ENCODE measurements at places on chromosomes 5 and 9. TPM values are rescaled to one million over a fixed set of nuclear protein-coding genes. Genes with fewer than 3 reads are reported as not detected.

The MSANTD3 gene
- total RNA-seq = 50.1 TPM

The CACNA1B gene
- total RNA-seq = 1.5 TPM

The FRMD3 gene
- total RNA-seq = 1.8 TPM

The TMEFF1 gene
- 103 TPM for total RNA-seq

The DPYSL3 gene
- total RNA-seq = 414 TPM

The PRUNE2 gene
- 18.4 TPM for total RNA-seq

The PPIC gene
- not detected for total RNA-seq

The PTCH1 gene
- 24.5 TPM for total RNA-seq

The PCA3 gene
- total RNA-seq = 0.30 TPM

The TMC1 gene
- total RNA-seq = not detected

The ARID3C gene
- total RNA-seq = 5.3 TPM

The NTRK2 gene
- 0.02 TPM for total RNA-seq

The GFPT2 gene
- 20.3 TPM for total RNA-seq

The PCDHA3 gene
- 2.8 TPM for total RNA-seq

The PCDHGA10 gene
- total RNA-seq = 4.7 TPM

The PCDHGA7 gene
- total RNA-seq = 1.1 TPM

The TPPP gene
- not detected for total RNA-seq

The CEP72 gene
- 17.2 TPM for total RNA-seq

The CACFD1 gene
- total RNA-seq = 29.3 TPM

DNA sequence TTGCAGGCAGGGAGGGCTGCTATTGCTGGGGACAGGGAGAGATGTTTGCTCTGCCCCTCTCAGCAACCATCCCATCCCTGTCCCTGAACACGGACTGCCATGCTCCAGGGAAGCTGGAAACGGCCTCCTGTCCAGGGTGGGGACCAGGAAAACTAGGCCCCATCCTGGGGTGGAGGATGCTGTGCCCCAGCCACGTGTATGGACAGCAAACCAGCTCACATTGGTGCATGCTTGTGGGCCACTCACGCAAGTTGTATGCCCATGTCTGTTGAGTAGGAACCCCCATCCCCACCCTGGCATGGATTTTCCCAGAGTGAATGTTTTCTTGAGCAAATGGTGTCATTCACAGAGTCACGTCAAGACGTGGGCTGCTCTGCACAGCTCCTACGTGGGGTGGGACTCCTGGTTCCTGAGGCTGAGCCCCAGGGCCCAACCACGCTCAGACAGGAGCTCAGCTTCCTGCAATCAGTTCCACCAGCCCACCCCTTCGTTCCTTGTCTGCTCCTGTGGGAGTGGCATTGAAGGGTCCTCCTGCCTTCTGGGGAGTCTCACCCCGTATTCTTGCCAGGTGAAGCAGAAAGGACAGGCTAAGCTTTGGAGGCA is 4.6 kb downstream of the UNC5A start:
- DNase-seq = no peak

- DNase-seq = no peak
These were observed 8.1 kb downstream of the FGF18 start for GRCh38 chr5:171427318-171428167.

GRCh38 chr9:77435688-77436087 is 212.4 kb downstream of the GNA14 start:
- DNase-seq = no peak

DNA sequence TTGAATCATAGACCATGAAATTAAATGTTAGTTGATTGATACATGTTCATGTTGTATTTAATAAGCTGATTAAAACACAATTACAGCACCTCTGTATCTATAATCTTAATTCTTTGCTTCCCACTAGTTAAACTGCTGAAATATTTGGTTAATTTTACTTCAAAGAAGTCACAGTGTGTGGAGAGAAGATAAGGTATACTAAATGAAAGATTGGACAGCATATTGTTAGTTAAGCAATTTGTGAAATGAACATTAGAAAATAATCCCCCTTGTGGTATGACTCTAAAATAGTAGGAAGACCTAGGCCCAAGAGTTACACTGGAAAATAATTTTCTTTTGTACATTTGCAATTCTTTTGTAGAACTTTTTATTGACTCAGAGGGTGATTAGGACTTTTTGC is 30.3 kb downstream of the MAN2A1 start:
- no peak for DNase-seq

GRCh38 chr5:126812199-126812570 is 35.2 kb downstream of the LMNB1 start:
- no peak for DNase-seq

DNA sequence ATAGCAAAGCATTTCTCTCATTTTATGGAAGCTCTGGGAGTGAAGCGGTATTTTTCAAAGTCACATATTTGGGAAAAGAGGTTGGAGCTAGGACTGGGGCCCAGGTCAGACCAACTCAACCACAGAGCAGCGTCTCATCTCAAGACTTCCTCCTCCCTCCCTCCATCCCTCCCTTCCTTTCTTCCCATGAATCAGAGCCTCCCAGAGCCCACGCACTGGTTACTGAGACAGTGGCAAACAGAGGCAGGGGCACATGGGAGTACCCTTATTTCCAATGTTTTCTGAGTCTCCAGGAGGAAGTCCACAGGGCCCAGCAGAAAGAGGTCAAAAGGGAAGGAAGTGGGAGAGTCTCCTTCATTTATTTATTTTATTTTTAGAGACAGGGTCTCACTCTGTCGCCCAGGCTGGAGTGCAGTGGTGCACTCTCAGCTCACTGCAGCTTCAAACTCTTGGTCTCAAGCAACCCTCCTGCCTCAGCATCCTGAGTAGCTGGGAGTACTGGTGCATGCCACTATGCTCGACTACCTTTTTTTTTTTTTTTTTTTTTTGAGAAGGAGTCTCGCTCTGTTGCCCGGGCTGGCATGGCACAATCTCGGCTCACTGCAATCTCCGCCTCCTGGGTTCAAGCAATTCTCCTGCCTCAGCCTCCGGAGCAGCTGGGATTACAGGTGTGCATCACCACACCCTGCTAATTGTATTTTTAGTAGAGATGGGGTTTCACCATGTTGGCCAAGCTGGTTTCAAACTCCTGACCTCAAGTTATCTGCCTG is 52.5 kb upstream of the CDKN2AIPNL start:
- no peak for DNase-seq

GRCh38 chr5:145470396-145470979 is 364.7 kb downstream of the PRELID2 start:
- DNase-seq = no peak

- DNase-seq = no peak
These were observed 68.8 kb upstream of the ICE1 start for GRCh38 chr5:5353681-5354080.

DNA sequence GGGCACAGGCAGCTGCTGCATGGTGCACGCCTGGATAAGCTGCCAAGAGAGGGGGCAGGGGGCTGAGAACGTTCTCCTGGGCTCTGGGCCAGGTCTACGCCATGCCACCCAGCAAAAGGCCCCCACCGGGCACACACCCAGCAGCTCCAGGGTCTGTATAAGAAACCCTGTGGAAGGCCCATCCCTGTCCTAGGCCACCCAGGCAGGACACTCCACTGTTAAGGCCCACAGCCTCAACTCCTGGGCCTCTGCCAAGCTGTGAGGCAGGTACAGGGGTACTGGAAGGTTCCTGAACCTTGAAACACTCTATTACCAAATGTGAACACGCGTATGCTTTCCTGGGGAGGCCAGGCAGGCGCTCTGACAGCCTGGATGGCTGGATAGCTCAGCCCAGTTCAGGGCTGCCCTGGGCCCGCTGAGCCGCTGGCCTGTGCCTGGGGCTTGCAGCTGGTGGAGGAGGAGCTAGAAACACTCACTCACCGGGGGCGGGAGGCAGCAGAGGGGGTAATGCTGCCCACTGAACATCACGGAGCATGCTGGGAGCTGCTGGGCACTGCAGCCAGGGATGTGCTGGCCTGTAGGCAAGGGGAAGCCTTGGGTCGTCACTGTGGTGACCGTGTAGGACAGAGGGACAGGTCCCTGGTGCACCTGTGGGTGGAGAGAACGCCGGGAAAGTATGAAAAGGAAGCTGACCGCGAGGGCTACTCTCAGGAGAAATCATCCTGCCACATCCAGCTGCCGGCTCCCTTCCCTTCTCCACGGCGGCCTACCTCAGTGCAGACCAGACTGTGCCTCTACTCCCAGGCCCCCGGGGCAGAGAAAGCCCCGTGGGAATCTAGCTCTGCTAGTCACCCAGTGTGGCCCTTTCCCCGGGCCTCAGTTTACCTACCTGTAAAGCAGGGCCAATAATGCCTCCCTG is 6.0 kb downstream of the RNF44 start:
- no peak for DNase-seq

DNA sequence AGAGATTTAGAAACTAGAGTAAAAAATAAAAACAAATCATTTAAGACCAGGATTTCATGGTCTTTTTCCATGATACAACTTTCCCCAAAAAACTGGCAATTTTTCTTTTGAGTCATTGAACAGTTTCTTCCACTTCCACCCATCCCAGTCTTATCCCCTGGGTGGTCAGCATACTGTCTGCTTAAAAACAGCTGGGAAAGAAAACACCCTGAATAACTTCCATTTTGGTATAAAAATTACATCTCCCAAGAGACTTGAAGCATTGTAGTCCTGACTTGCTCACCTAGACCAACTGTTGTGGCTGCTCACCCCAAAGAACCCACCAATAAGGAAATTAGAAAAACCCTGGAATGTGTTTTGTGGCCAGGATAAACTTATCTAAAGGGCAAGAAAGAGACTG is 731.3 kb downstream of the NR2F1-AS1 start:
- no peak for DNase-seq

GRCh38 chr9:83166372-83166771 is 103.4 kb upstream of the RASEF start:
- no peak for DNase-seq

GRCh38 chr5:92519811-92520632 is 1061.0 kb downstream of the NR2F1-AS1 start:
- DNase-seq = no peak

DNA sequence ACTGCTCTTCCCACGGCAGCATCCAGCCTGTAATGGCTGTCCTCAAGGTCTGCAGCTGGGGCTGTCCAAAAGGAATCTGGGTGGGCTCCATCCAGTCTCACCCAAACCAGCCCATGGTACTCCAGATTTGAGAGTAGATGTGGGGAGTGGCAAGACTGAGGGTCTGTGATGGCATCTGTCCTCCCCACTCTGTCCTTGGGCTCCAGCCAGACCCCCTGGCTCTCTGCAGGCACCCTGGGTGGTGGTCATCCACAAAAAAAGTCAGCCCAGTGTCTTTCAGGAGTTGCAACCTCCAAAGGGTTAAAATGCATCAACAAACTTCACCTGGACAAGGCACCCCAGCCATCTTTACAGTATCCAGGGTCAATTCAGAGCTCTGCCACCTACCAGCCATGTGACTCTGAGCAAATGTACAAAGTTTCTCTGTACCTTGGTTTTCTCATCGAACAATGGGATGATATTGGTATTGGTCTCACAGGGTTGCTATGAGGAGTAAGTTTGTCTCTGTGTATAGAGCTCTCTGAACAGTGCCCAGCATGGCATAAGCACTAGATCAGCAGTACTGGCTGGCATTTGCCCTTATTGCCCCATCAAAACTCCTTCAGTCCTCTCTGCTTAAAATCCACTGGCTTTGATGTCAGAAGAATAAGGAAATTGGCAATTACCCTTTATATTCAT is 7.3 kb upstream of the S1PR3 start:
- DNase-seq = no peak

GRCh38 chr9:134059188-134059641 is 8.6 kb downstream of the BRD3 start:
- peak; percentile 0 for DNase-seq

- DNase-seq = no peak
These were observed 8.2 kb upstream of the PHF2 start for GRCh38 chr9:93568169-93568568.

GRCh38 chr5:11383506-11384095 is 520.6 kb downstream of the CTNND2 start:
- no peak for DNase-seq

DNA sequence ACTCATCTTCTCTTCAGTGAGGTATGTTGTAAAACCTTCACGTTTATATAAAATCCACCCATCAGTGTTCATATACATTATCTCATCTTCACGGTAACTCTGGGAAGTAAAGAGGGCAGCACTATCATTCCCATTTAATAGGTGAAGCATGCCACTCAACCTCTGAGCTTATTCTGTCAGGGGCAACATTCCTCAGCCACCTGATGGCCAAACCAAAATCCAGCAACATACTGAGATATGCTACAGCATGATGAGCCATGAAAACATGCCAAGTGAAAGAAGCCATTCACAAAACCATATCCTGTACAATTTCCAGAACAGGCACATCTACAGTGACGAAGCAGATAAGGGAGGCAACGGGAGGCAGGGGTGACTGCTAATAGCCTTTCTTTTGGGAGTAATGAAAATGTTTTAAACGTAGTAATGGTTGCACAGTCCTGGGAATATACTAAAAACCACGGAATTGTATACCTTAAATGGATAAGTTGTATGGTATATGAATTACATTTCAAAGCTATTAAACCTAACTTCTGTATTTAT is 167.4 kb downstream of the TSSK1B start:
- no peak for DNase-seq

- no peak for DNase-seq
These were observed 382.6 kb upstream of the DAP start for GRCh38 chr5:11143456-11144267.

- DNase-seq = peak; percentile 31
These were observed 19.8 kb downstream of the SLC6A18 start for GRCh38 chr5:1244976-1245375.

- no peak for DNase-seq
These were observed 298.1 kb downstream of the CETN3 start for GRCh38 chr5:90111364-90112032.

- no peak for DNase-seq
These were observed 180.7 kb upstream of the RAI14 start for GRCh38 chr5:34475249-34475966.

GRCh38 chr9:14652729-14653377 is 40.4 kb downstream of the ZDHHC21 start:
- peak; percentile 43 for DNase-seq

DNA sequence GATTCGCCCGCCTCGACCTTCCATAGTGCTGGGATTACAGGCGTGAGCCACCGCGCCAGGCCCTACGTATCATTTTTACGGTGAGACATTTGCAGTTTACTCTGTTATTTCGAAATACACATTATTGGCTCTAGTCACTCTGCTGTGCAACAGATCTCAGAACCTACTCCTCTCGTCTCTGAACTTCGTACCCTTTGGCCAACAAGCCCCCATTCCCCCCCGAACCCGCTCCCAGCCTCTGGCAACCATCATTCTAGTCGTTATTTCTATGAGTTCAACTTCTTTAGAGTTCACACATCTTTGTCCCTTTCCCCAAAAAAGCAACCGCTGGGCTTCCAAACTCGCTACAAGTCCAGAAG is 735 bp downstream of the PTGR1 start:
- no peak for DNase-seq

GRCh38 chr9:136665111-136665703 is 2.5 kb downstream of the EGFL7 start:
- DNase-seq = peak; percentile 76

- DNase-seq = peak; percentile 53
These were observed 48.8 kb downstream of the KCNIP1 start for GRCh38 chr5:170552621-170553115.

GRCh38 chr5:38467353-38468040 is 88.9 kb downstream of the LIFR start:
- DNase-seq = peak; percentile 17

Measured in neural progenitor cell (in vitro differentiated cells).